Kasumi-1 (cell line): ENCODE measurements at places on chromosomes 5 and 9.
A peak's percentile ranks its signal among the peaks of the same experiment; 100 is the strongest.

GRCh38 chr5:89480406-89481007 lies 597.5 kb upstream of the MEF2C start:
- DNase-seq: no peak

- DNase-seq: no peak
Observed at GRCh38 chr5:129177451-129177850, 82.9 kb downstream of the ISOC1 start.

DNA sequence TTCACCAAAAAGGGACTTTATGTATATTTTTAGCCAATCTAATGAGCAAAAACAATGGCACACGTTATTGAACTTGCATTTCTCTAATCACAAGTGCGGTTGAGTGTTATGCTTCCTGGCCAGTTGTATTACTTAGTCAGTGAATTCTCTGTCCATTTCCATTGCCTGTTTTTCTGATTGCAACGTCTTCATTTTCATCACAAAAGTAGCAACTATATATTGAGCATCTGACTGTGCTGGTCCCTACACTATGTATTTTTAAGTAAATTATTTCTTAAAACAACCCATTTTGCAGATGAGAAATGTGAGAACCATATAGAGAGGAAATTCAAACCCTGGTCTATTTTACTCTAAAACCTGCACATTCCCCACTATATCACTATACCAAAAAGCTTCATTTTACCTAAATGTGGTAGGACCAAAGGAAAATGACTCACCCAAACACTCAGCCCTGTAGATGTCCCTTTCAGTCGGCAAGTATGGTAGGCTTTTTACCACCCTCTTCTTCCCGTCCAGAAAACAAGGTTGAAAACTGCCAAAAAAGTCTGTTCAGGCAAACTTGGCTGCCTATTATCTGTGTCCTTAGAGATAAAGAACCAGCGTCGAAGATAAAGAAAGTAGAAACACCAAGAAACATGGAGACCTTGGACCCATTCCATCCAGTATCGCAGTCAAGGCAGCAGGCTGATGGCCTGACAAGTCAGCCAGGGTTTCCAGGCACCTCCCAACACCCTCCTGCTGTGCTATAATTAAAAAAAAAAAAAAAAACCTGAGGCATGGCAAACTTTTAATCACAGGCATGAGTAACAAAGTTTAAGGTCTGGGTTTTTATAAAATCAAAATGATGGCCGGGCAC lies 18.8 kb upstream of the FAM13B start:
- DNase-seq: no peak

- DNase-seq: peak; percentile 25
Observed at GRCh38 chr9:75812141-75812540, 78.3 kb upstream of the PCSK5 start.

GRCh38 chr9:82546136-82546535 lies 516.8 kb downstream of the RASEF start:
- no peak for DNase-seq
